NCI-H1694 (cell line): ENCODE measurements at places on chromosomes 16 and 17.

- peak; percentile 87 for DNase-seq
Measured at GRCh38 chr16:7745276-7745675, 412.6 kb downstream of the RBFOX1 start.

DNA sequence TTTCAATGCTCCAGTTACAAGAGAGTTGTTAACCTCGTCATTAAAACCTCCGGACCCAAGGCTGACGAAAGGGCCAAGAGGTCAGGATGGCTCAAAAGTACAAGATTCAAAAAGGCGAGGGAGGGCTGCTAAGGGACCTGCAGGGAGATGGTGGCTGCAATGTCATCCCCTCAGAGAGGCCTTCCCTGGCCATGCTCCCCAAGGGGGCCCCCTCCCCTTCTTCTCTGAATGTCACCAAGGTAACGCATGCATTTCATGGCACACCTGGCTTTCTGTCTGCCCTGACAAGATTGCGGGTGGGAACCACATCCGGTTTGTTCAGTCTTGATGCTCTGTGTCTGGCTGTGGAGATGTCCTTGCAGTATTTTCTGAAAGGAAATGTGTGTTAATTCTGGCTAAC is 89.9 kb downstream of the C16orf78 start:
- DNase-seq: no peak

- DNase-seq: no peak
Measured at GRCh38 chr17:5705081-5705875, 121.0 kb upstream of the NLRP1 start.

GRCh38 chr17:7204336-7204735 is 15.3 kb downstream of the DLG4 start:
- DNase-seq: peak; percentile 61

DNA sequence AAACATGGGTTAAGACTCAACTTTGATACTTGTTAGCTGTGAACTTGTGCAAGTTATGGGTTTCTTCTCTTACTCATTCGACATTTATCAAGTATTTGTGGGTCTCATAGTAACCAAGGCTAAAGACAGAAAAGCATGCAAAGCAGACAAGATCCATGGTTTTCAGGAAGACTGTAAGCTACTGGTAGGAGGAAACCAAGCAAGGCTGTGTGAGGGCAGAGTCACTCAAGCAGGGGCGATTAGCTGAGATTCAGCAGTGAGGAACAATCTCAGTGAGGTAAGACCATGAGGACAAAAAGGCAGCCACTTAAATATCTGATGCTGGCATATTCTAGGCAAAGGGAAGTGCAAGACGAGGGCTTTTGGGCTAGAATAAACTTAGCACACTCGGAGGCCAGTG is 29.5 kb downstream of the MBTD1 start:
- DNase-seq: no peak

DNA sequence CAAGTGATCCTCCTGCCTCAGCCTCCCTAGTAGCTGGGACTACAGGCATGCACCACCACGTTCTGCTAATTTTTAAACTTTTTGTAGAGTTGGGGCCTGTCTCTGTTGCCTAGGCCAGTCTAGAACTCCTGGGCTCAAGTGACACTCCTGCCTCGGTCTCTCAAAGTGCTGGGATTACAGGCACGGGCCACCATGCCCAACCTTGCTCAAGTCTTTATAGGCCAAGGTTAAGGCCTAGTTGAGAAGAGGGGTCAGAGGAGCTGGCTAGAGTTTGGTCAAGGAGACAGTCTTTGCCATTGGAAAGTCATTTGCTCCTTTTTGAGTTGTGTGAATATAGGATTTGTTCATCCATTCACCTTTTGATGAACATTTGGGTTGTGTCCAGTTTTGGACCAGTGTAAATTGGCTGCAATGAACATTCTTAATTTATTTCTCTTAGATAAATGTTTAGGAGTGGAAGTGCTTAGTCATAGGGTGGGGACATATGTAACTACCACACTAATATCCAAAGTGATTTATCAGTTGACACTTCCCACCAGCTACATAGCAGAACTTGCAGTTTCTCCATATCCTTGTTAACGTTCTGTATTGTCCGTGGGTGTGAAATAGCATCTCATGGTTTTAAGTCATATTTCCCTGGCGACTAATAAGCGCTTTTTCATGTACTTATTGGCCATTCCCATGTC is 30.7 kb upstream of the ARHGAP17 start:
- no peak for DNase-seq

- DNase-seq: no peak
Measured at GRCh38 chr17:66789093-66789492, 45.8 kb upstream of the CACNG5 start.

DNA sequence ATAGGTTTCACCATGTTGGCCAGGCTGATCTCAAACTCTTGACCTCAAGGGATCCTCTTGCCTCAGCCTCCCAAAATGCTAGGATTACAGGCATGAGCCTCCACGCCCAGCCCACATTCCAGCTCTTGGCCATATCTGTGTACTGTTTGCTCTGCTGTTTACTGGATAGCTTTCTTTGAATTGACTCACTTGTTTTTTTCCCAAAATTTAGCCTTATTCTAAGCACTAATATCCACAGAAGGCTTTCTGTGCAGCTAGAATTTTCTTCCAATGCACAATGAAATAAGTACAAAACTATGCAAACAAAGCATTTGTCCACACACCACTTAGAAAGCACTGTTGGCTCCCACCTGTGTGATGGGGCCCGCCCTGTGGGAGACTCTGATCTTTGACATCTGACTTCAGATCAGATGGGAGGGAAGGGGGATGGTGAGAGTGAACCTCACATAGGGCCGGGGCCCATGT is 72.2 kb downstream of the CLEC16A start:
- no peak for DNase-seq

- no peak for DNase-seq
Measured at GRCh38 chr16:51155199-51155607, 4.1 kb upstream of the SALL1 start.

GRCh38 chr16:1734123-1734522 is 28.1 kb downstream of the MAPK8IP3 start:
- no peak for DNase-seq

DNA sequence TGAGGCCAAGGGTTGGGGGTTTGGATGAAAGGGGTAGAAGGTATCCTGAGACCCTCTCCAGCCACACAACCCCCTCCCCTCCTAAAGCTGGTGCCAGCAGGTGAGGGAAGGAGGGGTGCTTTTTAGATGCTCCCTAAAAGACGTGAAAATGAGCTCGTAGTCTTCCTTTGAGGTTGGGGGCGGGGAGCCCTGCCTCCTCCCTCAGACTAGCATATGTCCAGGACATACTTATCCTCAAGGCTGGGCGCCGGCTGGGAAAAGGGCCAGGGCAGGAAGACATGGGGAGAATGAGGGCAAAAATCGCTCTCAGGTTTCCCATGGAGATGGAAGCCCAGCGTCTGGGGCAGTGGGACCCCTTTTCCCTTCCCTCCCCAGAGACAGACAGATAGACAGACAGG is 26.7 kb downstream of the SRCIN1 start:
- DNase-seq: no peak

DNA sequence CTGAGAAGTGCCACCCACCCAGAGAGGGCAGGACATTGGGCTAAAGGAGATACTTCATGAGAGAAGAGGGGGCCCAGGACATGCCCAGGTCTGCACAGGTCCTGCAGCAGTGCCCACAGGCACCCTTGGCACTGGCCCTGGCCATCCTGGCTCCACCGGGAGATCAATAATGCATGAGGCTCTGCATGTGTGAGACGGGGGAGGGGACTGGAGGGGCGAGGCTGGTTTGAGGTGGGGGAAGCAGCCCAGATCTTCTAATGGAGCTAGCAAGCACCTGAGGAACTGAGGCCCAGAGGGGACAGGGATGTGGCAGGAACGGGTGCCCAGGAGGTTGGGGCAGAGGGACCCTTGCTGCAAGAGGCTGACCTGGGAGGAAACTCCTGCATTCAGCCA is 567 bp downstream of the OSBPL7 start:
- DNase-seq: no peak

DNA sequence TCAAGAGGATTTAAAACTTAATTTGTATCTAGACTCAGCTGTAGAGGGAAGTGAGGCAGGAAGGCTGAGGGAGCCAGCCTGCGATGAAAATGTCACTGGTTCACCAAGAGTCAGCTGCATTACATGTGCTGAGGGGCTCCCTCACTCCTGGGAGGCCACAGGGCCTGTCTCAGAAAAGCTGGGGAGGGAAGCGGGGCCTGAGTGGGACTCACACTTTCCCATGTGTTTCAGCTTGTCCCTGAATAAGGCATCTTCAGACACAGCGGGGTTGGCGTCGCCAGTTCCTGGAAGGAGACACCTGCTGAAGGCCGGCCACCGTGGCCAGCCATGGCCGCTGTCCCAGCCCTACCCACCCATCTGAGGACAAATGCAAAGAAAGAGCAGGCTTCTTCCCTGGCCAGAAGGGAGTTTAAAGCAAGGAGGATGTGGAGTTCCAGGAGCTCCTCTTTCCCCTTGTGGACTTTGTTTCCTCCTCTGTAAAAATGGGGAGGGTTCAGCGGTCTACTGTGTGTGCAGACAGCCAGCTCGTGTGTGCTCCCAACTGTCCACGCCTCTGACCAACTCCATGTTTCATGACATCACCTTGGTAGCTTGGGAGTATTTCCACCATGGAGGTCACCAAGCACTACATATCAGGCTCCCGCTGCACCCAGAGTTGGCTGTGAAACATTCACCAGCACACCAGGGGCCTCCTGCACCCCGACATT is 19.2 kb upstream of the MRPS23 start:
- no peak for DNase-seq

- DNase-seq: peak; percentile 31
Measured at GRCh38 chr17:63082273-63082861, 116.3 kb downstream of the TANC2 start.
